Pancreas (tissue), 10 donors: ENCODE measurements at places on chromosomes 1 and 21. TPM values are rescaled to one million over a fixed set of nuclear protein-coding genes. Genes with fewer than 3 reads are reported as not detected.

Gene MMEL1
- polyA plus RNA-seq = 8.7 TPM

Gene CFHR5
- not detected for polyA plus RNA-seq

Gene TCP10L
- 1.9 TPM for polyA plus RNA-seq

Gene GCSAML
- not detected for polyA plus RNA-seq

Gene YBEY
- polyA plus RNA-seq = 9.8 TPM

Gene AGBL4
- polyA plus RNA-seq = 0.59 TPM

Gene SLFNL1
- polyA plus RNA-seq = 0.89 TPM

Gene MCOLN3
- 9.5 TPM for polyA plus RNA-seq

Gene RXFP4
- polyA plus RNA-seq = not detected

Gene BSDC1
- 36.3 TPM for polyA plus RNA-seq

Gene UBXN10
- 0.61 TPM for polyA plus RNA-seq

Gene NPHS2
- not detected for polyA plus RNA-seq

Gene DAB1
- 1.4 TPM for polyA plus RNA-seq

Gene S100A3
- 1.1 TPM for polyA plus RNA-seq

Gene IGSF3
- 2.0 TPM for polyA plus RNA-seq

Gene LCE4A
- polyA plus RNA-seq = not detected

Gene ARMH1
- 10.7 TPM for polyA plus RNA-seq

Gene PPIAL4G
- 0.05 TPM for polyA plus RNA-seq

Gene DNM3
- 0.40 TPM for polyA plus RNA-seq

Gene TFF2
- polyA plus RNA-seq = 19.6 TPM

Gene LCE2B
- not detected for polyA plus RNA-seq

Gene DPH5
- 29.5 TPM for polyA plus RNA-seq

Gene ALX3
- polyA plus RNA-seq = 0.35 TPM

Gene RCC2
- polyA plus RNA-seq = 17.5 TPM

Gene MANEAL
- polyA plus RNA-seq = 4.3 TPM

Gene C1orf87
- polyA plus RNA-seq = 0.02 TPM
